ENCODE measurements at places on chromosomes 12 and 14.

GRCh38 chr14:51398898-51399297 lies 158.9 kb downstream of the TMX1 start:
- DNase-seq, result peak; percentile 100

DNA sequence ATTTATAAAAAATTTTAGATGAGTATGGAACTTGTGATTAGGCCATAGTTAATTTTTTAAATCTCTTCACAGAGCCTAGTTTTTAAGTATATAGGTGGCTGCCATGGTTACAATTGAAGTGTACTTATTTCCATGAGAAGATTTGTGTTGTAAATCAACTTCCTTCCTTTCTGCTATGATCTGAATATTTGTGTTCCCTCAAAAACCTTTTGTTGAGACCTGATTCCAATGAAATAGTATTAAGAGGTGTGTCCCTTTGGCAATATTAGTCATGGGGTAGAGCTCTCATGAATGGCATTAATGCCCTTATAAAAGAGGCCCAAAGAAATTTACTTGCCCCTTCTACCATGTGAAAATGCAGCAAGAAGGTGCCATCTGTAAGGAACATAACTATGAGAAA lies 28.8 kb downstream of the ETNK1 start:
- peak; percentile 46 for DNase-seq

- peak; percentile 63 for DNase-seq
These were observed 94.5 kb downstream of the SCARB1 start for GRCh38 chr12:124769163-124769530.

GRCh38 chr14:75260025-75260763 lies 18.4 kb upstream of the FOS start:
- DNase-seq, result no peak

GRCh38 chr14:104132981-104133380 lies 5.4 kb upstream of the KIF26A start:
- DNase-seq, result no peak

- no peak for DNase-seq
These were observed 229.8 kb upstream of the FLRT2 start for GRCh38 chr14:85300107-85300506.

- DNase-seq, result no peak
These were observed 3.1 kb upstream of the GPRC5D start for GRCh38 chr12:12954878-12955625.

GRCh38 chr14:70663707-70664179 lies 22.0 kb downstream of the TTC9 start:
- DNase-seq, result no peak

DNA sequence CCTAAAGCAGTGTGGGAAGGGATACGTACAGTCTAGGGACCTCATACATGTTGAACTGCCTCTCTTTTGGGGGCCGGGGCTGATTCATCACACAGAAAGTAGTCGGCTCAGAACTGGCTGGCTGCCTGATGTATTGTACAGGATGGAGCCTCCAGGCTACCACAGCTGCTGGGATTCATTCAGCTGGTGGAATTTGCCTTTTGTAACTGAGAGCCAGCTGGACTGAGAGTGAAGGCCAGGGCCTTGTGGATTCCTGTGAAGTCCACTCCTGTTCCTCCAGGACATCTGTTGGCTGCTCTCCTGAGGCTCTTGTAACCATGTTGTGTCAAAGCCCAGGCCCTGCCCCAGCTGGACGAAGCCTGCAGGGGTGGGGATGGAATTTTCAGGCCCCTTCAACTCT lies 116.3 kb upstream of the PRICKLE1 start:
- DNase-seq, result peak; percentile 65

DNA sequence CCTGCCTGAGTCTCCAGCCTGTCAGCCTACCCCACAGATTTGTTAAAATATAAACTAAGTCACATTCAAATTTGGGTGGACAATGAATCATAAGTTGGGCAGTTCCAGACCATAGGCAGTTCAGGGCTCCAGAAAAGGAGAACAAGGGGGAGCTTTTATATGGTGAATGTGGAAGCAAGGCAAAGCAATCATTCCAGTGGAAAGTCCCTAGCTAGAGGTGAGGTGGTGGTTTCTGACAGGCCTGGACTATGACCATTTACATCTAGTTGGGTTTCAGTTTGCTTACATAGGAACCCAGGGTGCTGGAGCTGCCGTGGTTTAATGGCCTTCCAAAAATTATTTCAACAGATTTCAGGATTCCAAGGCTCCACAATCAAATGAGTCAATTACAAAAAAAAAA lies 207.3 kb downstream of the AEBP2 start:
- DNase-seq, result no peak

DNA sequence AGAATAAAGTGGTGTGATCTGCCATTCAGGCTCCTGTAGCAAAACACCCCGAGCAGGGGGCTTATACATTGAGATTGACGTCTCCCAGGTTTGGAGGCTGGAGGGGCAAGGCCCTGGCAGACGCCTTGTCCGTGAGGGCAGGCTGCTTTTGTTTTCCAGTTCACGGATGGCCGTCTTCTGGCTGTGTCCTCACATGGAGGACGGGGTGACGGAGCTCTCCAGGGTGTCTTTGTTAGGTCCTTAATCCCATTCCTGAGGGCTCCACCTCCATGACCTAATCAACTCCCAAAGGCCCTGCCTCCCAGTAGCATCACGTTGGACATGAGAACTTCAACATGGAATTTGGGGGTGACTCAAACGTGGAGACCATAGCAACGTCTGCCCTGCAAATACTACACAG lies 147.7 kb downstream of the KIF26A start:
- no peak for DNase-seq

DNA sequence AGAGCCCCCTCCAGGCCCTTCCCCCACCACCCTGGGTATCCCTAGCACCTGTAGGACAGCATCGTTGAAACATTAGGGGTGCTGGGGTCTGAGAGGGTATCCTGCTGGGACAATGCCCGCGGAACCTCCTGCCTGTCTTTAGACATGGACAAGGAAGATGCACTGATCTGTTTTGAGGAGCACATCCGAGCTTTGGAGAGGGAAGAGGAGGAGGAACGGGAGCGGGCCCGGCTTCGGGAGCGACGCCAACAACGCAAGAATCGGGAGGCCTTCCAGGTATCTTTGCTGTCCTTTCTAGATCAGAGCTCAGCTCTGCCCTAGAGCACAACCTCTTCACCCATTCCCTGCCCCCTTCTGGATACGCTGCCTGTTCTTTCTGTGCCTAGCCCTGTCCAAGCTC lies 13.2 kb downstream of the PRPF40B start:
- no peak for DNase-seq

DNA sequence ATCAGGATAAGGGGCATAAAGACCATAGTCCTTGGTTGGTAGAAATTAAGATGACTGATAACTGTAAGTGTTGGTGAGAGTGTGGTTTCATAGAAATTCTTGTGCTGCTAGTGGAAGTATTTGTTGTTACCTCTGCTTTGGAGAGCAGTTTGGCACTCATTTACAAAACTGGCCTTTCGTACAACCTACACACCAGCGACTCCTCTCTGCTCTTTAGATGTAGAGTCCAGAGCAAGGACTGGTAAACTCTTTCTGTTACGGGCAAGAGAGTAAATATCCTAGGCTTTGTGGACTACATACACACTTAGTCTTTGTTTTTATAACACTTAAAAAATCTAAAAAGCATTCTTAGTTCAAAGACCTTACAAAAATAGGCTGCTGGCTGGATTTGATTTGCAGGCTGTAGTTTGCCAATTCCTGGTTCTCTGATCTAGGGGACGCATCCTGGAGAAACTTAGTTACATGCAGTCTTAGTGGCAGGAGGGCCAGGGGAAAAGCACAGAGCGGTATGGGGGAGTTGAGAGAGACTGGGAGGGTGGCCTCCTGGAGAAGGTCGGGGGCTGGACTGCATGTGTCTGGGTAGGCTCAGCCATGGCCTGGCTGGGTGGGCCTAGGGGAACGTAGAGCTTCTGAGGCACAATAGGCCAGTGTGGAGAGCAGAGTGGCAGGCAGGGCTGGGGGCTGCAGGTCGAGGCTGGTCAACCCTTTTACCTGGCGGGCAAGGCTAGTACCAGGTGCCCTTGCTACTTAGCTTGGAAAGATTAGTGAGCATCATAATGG lies 55.3 kb upstream of the AMN start:
- DNase-seq, result no peak

DNA sequence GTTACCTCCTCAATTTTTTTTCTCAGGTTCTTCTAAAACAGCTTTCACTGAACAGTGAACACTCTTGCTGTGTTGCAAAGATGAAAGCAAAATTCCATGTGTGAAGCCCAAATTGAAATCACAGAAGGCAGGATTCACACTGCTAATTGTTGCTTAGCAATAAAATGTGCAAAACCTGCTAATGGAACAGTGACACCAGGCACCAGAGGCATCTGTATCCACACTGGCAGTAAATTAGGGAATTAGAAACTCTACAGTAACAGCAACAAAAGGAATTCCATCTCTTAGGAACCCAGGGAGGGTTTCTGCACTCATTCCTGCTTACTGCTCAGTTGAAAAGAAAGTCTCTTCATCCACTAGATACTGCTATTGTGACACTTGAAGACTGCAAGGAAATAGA lies 202.3 kb downstream of the GXYLT1 start:
- DNase-seq, result no peak

DNA sequence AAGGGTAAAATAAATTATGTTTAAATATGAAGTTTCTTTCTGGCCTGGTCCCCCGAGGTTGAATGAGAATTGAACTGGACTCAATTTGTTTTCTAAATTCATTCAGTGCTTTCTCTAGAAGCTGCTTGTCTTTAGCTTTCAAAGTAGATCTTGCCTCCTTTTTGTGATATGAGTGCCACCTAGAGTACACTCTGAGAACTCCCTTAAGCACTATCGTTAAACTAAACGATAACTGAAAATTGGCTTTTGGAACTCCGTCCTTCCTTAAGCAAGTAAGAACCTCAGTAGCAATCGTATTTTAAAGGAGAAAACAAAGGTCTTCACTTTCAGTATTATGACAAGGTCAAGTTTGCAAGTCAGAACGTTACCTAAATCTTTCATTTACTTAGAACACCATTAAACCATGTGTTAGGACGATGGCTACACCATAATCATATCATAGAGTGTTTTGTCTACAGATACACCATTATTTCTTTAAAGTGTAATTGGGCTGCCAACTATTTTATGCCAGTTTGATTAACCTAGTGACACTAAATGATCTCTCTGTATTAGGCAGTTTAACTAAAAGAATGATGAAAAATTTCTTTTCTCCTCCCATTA lies 364.8 kb downstream of the SNAPC1 start:
- DNase-seq, result peak; percentile 65

DNA sequence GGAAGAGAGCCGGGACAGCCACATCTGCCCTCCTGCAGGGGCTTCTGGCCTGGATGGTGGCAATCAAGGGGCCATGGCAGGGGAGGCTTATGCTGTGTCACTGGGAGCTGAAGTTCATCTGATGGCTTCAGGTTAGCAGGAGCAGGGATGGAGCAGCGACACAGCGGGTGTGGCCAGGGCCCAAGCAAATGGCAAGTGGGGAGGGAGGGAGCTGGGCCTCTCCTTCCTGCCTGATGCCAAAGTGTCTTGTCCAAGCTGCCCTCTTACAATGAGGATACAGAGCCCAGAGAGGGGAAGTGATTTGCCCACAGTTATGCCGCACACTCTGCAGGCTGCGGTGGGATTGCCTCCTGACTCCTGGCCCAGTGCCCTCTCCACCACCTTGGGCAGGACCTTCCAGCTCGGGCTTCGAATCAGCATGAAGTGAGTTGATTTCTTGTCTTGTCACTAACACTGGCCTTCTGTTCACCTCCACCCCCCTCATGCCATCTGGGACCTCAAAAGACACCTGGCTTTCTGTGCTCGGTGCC lies 51.3 kb downstream of the IQSEC3 start:
- DNase-seq, result no peak

DNA sequence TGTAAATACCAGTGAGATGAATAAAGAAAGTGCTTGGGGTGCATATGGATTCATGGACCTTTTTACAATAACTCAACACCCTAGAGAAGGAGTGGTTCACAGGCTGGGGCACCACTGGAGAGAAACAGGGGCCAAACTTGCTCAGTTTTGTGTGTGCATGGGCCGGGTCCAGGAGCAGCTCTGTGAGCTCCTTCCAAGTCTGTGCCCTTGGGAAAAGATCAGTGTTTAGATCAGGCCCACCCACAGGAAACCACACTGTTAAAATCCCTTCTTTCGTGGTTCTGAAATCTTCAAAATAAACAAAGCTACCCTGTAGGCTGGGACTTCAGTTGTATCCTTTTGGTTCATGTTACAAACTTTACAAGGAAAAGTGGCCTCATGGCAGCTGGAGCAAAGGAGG lies 156.1 kb upstream of the TMEM260 start:
- no peak for DNase-seq

GRCh38 chr14:23492618-23493272 lies 23.2 kb downstream of the NGDN start:
- peak; percentile 16 for DNase-seq

GRCh38 chr12:15092826-15093225 lies 120.0 kb downstream of the PDE6H start:
- no peak for DNase-seq

DNA sequence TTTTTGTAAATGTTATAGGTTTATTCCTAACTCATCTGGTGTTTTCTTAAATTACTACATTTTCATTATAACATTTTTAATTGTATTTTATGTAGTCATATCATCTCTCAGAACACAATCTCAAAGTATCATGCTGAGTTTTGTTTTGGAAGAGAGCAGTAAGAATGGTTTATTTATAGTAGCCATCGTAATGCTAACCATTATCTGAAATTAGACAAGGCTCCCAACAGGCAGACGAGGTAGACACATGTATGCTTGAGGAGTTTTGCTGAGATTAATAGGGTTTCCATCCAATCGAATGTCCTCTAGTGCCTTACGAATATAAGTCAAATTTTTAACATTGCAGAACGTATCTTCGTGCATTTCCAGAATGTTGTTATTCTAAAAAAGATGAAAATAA lies 9.0 kb upstream of the CCER1 start:
- DNase-seq, result no peak

Measured in epithelial cell of esophagus (primary cell).